ENCODE measurements at places on chromosomes 4 and X.

DNA sequence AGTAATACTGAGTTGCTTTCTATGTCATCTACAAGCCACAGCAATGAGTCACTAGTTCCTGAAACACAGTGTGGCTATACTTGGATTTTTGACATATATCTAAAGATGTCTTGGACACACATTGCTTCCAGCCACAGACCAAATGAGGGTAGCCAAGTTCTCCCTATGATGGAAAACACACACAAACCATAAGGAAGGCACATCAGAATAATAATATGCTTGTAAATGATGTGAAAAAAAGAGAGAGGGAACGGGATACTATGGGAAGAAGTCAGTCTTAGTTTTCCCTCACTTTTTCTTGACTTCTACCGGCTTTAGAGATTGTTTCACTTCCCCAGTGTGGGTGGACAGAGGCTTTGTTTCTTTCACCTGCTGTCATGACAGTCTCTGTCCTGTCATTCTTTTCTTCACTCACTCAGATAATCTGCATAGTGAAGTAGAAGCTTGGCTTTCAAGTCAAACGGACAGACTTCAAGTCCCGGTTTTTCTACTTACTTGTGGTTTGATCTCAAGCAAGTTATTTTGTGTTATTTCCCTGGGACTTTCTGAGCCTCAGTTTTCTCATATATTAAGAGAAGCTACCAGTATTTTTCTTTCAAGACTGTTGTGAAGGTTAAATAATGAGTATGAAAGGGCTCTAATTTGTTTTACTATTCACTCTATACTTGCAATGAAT lies 34.7 kb downstream of the P2RY10 start:
- no peak for DNase-seq

GRCh38 chrX:123975180-123975579 lies 13.7 kb downstream of the STAG2 start:
- DNase-seq, result no peak

DNA sequence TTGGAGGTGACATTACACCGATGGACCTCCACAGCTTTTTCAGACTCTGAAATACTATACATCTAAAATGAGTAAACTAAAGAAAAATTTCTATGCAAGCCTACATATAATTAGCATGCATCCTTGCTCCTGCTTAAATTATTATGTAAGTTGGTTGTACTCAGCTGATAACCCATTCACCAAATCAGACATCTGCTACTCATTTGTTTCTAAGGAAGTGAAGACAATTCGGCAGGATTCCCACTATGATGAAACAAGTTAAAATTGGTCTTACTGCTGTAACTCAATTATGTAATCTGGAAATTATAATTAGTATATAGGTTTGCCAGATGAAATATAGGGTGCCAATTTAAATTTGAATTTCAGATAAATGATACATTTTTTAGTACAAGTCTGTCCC lies 59.5 kb upstream of the FGF13 start:
- DNase-seq, result no peak

DNA sequence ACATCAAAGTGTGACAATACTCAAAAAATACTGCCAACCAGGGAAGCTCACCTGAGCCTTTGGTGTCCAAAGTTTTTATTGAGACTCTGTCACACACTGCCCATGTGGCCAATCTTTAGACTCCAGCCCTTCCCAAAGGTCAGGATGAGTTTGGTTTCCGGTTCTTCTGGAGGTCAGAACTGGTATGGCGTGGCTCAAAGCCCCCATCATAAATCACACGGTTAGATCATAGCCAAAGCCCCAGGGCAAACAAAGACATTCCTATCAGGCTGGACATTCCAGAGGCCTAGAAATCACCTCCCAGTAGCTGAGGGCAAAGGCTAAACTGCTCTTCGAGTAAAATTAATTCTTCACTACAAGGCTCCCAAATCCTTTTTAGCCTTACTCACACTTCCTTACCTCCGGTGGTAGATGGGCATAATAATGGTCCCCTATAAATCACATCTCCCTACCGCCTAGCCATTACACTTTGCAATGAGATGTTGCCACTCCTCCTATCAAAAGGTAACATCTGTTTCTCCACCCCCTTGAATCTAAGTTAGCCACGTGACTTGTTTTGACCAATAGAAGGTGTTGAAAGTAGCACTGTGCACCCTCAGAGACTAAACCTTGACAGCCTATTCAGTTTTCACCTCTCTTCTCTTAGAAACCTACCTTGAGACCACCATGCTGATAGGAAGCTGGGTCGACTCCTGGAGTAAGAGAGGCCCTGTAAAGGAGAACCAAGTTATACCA lies 137.8 kb upstream of the DUSP21 start:
- DNase-seq, result no peak

- DNase-seq, result no peak
Measured at GRCh38 chr4:109699553-109700225, 3.6 kb downstream of the CASP6 start.

- no peak for DNase-seq
Measured at GRCh38 chrX:135477576-135477975, 42.9 kb upstream of the INTS6L start.

DNA sequence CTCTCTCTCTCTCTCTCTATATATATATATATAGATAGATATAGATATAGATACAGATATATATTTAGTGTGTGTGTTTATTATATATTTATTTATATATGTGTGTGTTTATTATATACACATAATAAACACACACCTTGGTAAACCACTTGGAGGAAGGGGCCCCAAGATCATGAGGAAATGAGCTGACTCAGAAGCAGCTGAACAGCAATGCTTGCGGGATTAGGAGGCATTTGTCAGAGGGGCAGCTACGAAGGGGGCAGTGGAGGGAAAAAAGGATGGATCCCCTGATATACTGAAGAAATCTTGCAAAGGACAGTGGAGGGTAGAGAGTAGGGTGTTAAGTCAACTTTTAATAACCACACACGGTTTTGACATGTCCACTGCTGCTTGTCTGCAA lies 120.0 kb upstream of the SORBS2 start:
- no peak for DNase-seq

- no peak for DNase-seq
Measured at GRCh38 chrX:132180929-132181328, 38.3 kb downstream of the RAP2C start.

DNA sequence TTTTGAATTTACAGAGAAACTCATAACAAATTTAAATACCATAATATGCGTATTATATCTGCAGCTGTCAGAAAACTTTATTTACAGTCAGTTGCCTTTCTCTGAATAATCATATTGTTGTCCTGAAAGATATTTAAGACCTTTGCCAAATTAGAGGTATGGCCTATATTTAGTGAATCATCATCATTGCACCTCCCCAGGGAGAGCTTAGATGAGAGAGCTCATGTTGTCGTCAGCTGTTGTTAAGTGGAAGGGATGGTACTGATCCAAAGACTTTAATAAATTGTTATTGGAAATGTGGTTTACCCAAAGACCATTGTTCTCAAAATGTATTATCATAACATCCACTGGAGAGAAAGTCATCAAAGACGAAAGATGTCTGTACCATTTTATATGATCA lies 128.6 kb downstream of the HTR2C start:
- DNase-seq, result no peak

DNA sequence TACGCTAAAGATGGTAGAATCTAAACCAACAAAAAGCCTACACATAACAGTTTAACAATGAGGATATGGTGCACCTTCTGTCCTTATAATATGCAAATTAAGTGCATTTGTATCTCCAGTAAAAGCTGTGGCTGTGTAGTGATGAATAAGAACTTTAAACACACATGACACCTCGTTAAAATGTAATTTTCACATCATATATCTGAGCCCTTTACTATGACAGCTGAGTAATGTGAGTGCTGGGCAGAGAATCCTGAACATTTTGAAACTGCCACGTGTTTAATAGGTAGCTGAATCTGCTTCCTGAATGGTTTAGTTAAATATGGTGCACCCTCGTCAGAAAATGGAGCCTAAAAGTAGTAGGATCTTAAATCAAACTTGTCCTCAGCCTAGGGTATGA lies 540.8 kb downstream of the ADGRL3 start:
- DNase-seq, result no peak

DNA sequence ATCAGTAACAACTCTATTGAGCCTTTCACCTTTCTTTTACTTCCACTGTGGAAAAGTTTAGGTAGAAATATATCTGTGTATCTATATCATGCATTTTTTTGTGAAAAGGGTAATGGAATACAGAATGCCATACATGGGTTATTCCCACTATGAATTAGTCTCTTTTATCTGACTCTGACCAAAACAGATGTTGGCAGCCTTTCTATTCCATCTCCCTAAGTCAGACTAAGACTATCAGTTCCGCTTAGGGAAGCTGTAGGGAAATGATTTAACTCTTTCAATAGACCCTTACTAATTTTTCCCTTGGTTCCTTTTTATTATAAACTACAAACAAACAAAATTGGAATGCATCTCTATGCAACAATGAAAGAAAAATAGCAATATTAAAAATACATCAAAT lies 92.3 kb upstream of the LEF1 start:
- DNase-seq, result no peak

DNA sequence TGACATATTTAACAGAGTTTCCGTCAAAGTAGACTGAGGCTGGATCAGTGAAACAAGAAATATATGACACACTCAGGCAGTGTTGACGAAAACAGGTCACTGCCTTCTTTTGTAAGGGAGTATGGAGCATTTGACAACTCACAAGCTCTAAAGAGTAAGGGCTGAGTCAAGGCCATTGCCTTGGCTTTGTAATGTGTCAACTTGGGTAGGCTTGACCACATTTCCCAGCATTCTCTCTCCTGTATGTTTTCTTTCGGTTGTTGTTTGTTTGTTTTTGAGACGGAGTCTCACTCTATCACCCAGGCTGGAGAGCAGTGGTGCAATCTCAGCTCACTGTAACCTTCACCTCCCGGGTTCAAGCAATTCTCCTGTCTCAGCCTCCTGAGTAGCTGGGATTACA lies 125.0 kb upstream of the MBNL3 start:
- no peak for DNase-seq

- no peak for DNase-seq
Measured at GRCh38 chr4:87196927-87197326, 23.5 kb downstream of the KLHL8 start.

- DNase-seq, result no peak
Measured at GRCh38 chr4:20423420-20423819, 171.7 kb downstream of the SLIT2 start.

DNA sequence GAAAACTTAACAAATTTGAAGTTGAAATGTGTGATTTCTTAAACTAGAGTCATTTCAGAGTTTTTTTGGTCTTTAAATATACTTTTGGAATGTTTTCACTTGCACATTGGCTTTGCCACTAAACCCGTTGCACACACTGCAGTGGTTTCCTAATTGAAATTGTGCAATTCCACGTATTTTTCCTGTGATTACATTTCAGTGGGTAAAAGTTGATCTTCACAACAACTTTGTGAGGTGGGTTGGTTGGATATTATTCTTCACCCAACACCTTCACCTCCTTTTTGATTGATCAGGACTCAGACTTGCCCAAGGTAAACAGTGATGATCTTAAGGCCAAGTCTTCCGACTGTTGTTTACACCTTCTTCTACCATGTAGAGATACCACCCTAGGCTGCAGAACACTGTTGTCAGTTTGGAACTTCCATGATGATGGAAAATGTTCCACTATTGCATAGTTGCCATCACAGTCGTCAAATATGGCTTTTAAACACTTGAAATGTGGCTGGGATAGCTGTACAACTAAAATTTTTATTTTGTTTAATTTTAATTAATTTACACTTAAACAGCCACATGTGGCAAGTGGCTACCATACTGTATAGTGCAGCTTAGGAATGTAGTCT lies 13.7 kb downstream of the SEPTIN11 start:
- DNase-seq, result no peak

DNA sequence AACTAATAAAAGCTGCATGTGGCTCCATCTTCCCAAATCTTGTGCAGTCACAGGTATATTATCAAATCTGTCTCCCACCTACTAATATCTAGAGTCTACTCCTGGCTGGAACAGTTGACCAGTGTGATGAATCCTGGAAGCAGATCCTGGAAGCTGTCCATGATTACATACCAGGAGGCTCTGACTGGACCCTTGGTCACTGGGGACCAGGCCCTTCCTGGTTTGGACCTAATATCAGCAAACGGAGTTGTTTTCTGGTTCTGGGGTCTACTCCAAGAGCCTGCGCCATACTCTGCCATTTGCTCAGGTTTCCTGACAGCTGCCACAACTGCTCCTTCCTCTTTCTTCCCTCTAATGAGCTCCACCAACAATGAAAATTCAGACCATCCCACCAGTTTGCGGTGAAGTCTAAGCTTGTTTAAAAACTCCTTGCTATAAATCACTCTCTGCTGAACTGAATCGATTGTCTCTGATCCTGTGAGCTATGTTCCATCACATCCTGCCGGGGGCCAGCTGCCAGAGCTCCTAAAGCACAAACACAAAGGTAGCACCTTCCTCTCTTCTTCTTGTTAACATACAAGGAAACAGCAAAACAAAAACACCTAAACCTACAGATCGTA lies 114.2 kb downstream of the PALLD start:
- no peak for DNase-seq

DNA sequence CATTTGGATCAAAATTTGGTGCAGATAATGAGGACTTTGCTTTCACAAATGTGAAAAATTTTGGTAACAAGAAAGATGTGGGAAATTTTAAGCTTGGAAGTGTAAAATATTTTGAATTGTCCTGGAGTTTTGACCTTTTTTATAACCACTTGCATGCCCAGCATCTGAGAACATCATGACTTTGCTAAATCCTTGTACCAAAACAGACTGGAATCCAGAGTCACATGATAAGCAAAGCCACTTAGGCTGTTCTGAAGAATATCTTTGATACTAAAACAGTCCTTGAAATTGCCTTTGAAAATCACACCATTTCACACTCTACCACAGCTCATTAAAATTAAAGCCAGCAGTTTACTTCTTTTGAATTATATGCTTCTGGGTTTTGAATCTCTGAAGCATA lies 2.5 kb upstream of the PPM1K start:
- no peak for DNase-seq

- DNase-seq, result no peak
Measured at GRCh38 chr4:182017038-182017437, 226.2 kb upstream of the TENM3 start.

DNA sequence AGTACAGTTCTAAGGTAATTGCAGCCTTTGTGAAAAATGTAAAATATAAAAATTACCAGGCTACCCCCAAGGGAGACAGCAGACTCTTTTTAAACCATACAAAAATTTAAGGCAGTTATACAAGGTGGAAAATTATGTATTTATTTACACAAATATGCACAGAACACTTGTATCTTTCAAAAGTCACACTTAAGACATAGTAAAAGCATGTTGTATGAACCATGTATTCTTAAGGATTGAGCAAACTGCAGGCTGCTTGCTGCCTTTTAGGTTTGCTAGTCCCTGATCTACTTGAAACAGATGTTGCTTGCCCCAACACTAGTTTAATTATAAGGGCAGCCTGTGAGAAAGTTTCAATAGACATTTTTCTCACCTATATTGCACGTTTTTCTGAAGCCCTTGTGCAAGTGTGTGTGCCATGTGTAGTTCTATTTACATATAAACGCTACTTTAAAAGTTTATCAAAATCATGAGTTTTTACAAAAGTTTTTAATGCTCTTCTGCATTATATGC lies 72.8 kb downstream of the PRSS12 start:
- no peak for DNase-seq

- no peak for DNase-seq
Measured at GRCh38 chr4:172055046-172055445, 241.8 kb downstream of the GALNTL6 start.

- DNase-seq, result no peak
Measured at GRCh38 chr4:147492761-147493160, 11.9 kb downstream of the EDNRA start.

- no peak for DNase-seq
Measured at GRCh38 chr4:104494185-104494584, 509 bp downstream of the CXXC4 start.

- no peak for DNase-seq
Measured at GRCh38 chrX:138925330-138925729, 213.8 kb upstream of the FGF13 start.

- DNase-seq, result no peak
Measured at GRCh38 chrX:69285401-69285877, 120.2 kb upstream of the PJA1 start.

Measured in mesenteric fat pad (tissue), 1 donor.